ENCODE measurements at places on chromosomes 16 and 17.

DNA sequence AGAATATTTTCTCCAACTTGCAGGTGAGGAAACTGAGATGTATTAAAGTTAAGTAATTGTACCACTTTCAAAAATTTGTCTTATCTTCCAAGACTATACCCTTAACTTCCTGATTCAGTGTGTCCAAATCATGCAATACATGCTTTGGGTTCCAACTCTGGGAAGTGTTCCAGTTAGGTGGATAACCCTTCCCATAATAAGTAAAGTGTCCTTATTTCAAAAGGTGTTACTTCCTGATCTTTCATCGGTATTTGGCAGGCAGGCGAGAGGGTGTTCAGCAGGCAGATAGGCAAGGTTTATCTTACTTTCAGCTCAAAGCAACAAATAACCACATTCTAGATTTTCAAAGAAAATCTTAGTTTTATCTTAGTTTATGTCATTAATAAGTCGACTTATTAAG lies 46.3 kb upstream of the ARHGAP44 start:
- DNase-seq: no peak

DNA sequence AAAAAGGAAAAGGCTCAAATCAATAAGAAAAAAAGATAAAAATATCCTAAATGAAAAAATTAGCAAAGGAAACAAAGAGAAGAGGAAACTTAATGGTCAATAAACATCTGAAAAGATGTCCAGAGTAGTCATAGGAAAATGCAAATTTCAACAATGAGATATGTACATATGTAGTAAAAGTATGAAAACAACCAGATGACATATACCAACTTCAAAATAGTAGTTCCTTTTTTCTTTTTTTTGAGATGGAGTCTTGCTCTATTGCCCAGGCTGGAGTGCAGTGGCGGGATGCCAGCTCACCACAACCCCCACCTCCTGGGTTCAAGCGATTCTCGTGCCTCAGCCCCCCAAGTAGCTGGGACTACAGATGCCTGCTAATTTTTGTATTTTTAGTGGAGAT lies 21.7 kb upstream of the NFAT5 start:
- no peak for DNase-seq

GRCh38 chr17:6502871-6503509 lies 53.4 kb downstream of the PITPNM3 start:
- no peak for DNase-seq

- no peak for DNase-seq
These were observed 147.8 kb downstream of the PRKCA start for GRCh38 chr17:66450008-66450851.

DNA sequence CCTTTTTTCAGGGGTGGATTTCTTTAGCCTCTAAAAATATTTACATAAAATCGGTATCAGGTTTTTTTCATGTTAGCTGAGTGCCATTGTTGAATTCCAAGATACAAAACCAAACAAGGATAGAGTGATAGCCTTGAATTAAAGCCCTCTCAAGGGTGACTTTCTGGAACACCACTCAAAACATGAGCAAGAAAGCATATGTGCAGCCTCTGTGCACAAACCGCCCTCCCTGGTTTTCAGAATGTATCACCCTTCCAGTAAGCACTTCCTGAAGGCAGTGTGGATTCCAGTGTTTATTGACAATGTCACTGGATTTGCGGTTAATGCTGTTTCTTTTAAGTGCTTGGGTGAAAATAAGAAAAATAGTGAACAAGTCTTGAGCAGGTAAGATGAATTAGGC lies 597.7 kb downstream of the TMEM114 start:
- DNase-seq: no peak

DNA sequence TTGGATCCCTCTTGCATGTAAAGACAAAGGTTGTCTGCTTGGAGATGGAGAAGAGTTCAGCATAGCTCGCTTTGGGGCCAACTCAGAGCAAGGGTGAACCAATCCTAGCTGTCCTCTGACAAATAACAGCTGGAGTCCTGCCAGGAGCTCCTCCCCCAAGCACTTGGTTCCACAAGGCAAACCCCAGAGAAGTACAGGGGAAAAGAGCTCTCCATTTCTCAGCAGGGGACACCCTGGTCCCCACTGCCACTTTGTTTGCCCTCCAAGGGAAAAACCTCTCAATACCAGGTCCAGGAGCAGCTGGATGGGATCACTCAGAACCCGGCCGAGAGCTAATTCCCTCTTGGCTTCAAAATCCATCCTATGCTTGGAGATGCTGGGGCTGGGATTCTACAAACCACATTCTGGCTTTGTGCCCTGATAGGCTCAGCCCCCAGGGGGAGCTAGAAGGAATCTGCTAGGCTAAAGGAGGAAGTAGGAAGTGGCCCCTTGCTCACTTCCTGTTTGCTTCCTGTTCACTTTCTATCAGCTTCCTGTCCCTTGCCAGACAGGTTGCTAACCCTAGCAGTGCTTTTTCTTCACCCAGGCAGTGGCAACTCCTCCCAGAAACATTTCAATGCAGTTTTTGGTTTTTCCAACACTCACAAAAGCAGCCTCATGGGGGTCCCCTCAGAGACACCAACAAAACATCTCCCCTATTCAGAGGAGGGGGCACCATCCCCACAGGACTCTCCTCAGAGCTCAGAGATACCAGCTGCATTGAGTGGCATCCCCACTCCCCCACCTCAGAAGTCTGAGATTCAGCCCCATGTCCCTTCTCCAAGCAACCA lies 30.7 kb downstream of the CDRT4 start:
- peak; percentile 61 for DNase-seq

DNA sequence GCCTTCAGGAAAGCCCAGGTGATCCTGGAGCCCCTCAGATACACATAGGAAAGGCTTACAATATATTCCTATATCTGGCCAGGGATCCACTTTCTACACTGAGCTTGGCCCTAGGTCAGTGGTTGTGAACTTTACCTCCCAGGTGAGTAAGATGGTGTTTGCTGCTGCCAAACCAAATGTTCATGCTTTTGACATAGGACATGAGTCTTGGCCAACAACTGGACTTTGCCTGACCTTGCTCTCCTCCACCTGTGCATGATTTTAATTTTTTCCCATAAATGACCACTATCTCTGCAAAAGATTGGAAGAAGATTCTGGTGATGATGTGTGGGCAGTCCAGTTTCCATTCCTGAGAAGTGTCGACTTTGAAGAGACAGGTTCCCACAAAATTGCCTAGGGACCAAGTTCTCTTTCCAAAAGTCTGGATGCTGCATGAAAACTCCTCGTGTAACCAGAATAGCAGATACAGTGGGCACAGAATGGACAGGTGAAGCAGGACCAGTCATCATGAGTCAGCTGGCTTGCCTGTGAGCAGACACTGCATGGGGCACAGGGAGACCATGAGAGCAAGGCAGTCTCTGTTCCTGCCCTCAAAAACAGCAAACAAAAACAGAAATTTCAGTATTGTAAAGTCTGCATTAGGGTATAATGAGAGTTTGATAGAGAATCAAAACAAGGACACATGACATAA lies 226.4 kb upstream of the MON1B start:
- no peak for DNase-seq

DNA sequence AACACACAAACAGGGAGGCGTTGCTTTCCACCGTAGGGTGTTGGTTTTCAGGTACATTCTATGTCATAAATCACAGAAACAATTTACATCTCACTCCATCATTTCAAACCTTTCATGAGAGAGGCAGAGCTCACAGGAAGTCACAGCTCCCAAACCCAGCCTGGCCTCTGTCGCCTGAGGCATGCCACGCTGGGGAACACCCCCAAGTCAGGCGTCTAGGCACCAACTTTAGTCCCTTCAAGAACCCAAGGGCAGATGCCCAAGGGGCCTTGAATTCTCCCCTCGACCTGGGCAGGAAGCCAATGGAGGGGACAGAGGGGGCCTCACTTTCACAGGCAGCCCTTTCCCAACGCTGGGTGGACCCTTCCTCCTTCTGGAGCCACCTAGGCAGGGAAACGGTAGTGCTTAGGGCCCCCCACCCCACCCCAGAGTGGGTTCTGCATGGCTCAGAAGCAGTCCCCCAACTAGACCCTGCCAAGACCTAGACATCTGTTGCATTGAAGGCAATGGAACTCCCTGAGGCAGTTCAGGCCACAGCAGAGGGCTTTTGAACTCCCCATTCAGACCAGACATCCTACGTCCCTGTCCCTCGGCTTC lies 10.6 kb downstream of the TBX4 start:
- no peak for DNase-seq

- peak; percentile 55 for DNase-seq
These were observed 901 bp downstream of the CDYL2 start for GRCh38 chr16:80803339-80804055.

DNA sequence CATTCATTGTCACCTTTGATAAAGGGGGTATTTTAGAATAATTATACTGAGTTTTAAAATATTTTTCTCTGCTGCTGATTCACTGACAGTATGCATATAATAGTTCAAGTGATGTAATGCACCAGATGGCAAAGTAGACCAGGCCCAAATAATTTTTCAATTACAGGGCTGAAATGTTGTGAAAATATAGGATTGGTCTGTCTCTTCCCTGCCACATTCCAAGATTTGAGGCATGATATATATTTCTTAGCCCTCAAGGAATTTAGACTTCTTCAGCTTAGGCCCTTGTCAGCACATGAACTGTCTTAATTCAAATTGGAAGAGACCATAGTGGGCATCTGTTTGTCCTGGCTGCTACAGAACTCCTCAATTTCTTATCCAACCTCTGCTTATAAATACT lies 39.2 kb upstream of the SLC12A3 start:
- no peak for DNase-seq

- no peak for DNase-seq
These were observed at the start of gene ZNF423 for GRCh38 chr16:49855822-49856671. ZNF423 (minus strand) TSS chr16:49856112; CDS start chr16:49855774, 338 bp downstream.

DNA sequence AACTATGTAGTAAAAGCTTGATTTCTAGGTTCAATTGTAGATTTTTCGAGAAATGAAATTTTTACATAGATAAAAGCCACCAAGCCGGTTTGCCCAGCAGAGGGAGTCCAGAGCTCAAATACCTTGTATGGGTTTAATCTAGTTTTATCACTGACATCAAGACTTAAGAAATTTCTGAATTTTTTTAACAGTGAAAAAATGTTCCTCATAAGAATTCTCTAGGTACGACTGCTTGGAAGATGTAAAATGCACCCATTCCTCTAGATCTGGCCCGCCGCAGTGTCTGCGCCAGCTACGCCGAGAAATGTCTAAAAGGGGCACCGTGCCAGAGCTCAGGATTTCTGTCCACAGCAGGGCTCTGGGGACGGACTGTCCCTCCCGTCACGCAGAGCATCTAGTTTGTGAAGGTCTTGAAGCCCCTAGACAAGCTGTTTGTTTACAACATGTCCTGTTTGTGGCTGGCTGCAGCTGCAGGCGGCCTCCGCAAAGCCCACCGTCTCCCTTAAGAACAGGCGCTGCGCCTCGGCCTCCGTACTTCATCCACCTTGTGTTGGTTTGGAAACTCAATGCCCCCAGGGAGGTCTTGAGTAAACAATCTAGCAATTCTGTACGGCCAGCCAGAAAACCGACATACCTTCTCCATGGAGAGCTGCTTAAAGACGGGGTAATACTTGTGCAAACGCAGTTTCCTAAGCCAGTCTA lies 24.8 kb downstream of the MAP1LC3B start:
- DNase-seq: peak; percentile 40

DNA sequence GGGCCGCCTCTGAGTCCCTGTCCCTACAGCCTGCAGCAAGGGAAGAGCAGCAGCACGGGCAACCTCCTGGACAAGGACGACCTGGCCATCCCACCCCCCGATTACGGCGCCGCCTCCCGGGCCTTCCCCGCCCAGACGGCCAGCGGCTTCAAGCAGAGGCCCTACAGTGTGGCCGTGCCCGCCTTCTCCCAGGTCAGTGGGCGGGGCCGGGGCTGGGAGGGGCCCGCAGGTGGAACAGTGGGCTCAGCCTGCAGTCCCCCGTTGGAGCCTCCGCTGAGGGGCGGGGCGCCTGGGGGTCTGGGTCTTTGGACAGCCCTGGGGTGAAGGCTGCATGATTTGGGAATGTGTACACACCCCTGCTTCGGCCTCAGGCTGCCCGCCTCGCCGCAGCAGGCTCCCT lies 58.6 kb upstream of the PVALEF start:
- DNase-seq: no peak

- DNase-seq: no peak
These were observed 30.1 kb downstream of the PGS1 start for GRCh38 chr17:78408476-78409050.

DNA sequence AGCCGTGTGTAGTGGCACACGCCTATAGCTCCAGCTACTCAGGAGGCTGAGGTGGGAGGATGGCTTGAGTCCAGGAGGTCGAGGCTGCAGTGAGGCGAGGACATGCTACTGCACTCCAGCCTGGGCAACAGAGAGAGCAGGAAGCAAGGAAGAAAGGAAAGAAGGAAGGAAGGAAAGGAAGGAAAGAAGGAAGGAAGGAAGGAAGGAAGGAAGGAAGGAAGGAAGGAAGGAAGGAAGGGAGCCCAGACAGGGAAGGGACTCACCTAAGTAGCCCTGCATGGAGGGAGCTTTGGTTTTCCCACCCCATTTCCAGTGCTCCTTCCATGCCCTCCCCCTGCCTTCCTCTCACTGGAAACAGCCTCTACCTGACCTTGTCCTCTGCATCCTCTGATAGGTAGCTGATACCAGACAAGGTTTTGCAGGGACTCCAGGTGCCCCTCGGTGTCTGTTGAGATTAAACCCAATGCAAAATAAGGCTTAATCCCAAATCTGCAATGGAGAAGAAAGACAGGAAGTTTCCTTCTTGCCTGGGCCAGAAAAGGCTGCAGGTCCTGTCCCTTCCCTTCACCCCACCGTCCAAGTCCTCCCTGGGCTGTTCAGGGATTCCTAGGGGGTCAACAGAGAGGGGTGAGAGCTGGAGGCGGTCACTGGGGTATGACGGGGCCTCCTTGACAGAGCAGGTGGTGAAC lies 21.5 kb upstream of the CA4 start:
- no peak for DNase-seq

Data from activated CD4-positive, alpha-beta T cell treated with anti-CD3 and anti-CD28 coated beads, Interleukin-10, Interleukin-2, amounts not matched to agents 100 ng/mL and 50 ng/mL, durations not matched to agents 16 hours and 8 hours (primary cell).